ENCODE measurements at places on chromosomes 1 and 21. TPM values are rescaled to one million over a fixed set of nuclear protein-coding genes. Genes with fewer than 3 reads are reported as not detected.

Gene SNRNP40
- polyA plus RNA-seq: 37.0 TPM

Gene HHAT
- polyA plus RNA-seq: 4.6 TPM

GRCh38 chr1:86706018-86706635 lies 1.8 kb downstream of the SH3GLB1 start:
- no peak for DNase-seq

- DNase-seq: no peak
Measured at GRCh38 chr1:2640626-2641025, 7.8 kb upstream of the MMEL1 start.

DNA sequence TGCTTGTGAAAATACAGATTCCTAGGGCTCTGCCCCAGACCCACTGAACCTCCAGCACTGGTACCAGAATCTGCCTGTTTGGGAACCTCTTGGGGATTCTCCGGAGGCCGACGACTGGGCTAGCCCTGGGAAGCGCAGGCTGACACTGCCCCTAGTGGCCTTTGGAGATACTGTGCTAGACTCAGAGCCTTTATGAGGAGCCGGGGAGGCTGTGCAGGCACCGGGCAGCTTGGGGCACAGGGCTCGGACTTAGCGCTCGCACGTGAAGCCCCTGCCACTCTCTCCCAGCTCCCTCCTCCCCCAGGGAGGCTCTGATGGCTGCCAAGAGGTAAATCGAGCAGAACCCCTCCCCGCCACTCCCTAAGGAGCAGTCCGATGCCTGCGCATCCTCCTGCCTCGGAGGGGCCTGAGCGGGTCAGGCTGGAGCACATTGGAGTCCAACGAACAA lies 144.6 kb upstream of the TNR start:
- peak; percentile 54 for DNase-seq

DNA sequence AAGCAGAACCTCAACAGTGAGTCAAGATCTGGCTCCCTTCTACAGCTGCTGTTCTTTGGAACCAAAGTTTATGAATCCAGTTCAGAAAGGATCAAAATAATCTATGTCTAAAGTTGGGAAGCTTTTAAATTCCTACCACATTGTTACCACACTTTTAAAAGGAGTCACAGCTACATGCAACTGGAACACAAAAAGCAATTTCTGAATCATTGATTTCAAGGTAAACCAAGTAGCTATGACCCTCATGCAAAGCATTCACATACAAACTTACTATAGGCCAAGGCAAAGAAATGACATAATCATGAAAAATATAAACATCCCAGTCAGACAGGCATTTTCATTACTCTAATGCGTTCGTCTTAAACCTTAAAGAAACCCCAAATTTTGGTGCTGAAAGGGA lies 3.5 kb downstream of the SIPA1L2 start:
- DNase-seq: no peak

DNA sequence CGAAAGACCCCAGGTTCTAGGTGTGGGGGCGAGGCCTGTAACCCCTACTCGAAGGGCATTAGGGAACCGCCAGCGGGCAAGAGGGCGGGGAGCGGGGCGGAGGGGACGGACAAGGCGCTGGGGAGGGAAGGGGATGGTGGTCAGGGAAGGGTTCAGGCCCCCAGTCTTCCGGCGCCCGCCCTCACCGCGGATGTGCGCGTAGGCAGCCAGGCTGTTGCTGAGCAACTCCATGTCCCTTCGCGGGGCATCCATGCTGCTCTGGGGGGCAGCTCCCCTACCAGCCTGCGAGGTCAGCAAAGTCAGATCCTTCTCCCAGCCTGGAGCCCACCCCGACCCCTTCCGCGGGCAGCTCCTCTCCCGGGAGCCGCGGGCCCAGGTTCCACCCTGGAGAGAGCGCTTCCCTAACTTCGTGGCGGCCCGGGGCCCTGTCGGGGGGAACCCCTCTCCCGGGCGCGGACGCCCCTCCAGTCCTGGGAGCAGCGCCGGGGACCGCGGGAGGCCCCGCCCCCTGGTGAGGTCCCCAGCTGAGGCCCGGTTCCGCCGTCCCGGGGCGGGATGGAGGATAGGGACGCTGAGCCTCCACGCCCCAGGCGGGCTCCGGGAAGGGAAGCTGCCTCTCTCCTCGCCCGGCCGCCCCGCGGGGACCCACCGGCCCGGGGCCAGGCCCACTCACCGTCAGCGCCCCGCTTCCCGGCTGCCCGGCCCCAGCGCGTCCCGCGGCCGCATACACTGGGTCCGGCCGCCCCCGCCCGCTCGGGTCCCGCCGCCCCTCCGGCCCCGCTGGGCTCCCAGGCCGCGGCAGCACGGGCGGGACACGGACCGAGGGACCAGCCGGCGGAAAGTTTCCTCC lies 434 bp downstream of the EVA1B start:
- peak; percentile 54 for DNase-seq

DNA sequence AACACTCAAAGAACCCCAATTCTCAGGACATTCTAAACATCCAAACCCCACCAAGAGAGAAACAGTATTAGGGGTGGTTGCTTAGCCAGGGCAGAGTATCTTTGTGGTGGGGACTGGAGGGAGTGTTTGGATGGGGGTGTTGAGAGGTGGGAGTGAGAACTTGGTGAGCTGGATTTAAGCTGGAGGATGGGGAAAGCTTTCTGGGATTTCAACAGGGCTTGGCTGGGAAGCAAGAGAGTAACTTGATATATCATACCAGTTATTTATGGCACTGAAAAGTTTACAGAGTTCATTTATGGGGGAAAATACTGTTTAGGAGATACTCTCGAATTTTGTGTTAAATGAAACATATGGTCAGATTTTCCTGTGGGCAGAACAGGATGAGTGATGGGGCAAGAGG lies 6.8 kb upstream of the CNIH3 start:
- DNase-seq: no peak

Measured in hindlimb muscle (tissue), 1 donor.